ENCODE measurements at places on chromosomes 11 and 22.
A peak's percentile ranks its signal among the peaks of the same experiment; 100 is the strongest.

DNA sequence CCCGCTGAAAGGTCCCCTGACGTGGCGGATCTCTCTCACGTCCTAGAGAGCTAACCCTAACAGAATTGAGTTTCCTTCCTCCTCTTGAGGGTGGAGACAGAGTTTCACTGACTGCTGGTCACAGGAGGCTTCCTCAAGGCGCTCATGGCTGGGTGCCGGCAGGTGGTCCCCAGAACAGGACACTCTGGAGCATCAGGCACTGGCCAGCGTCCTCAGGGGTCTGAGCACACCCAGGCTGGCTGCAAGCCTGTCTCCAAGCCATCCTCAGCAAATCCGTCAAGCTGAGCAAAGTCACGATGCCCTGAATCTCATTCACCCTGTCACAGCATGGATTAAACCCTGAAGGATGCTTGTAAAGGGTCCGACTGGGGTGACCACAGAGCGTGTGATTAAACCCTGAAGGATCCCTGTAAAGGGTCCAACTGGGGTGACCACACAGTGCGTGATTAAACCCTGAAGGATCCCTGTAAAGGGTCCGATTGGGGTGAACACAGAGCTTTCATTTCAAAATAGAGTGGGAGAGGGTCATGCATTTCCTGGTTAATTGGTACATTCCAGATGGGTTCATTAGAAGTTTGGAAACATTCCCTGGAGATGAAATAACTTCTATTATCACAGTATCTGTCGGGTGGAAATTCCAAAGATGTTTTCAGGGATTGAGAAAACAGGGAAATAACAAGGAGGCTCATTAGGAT is 473.0 kb downstream of the BRD1 start:
- no peak for DNase-seq

DNA sequence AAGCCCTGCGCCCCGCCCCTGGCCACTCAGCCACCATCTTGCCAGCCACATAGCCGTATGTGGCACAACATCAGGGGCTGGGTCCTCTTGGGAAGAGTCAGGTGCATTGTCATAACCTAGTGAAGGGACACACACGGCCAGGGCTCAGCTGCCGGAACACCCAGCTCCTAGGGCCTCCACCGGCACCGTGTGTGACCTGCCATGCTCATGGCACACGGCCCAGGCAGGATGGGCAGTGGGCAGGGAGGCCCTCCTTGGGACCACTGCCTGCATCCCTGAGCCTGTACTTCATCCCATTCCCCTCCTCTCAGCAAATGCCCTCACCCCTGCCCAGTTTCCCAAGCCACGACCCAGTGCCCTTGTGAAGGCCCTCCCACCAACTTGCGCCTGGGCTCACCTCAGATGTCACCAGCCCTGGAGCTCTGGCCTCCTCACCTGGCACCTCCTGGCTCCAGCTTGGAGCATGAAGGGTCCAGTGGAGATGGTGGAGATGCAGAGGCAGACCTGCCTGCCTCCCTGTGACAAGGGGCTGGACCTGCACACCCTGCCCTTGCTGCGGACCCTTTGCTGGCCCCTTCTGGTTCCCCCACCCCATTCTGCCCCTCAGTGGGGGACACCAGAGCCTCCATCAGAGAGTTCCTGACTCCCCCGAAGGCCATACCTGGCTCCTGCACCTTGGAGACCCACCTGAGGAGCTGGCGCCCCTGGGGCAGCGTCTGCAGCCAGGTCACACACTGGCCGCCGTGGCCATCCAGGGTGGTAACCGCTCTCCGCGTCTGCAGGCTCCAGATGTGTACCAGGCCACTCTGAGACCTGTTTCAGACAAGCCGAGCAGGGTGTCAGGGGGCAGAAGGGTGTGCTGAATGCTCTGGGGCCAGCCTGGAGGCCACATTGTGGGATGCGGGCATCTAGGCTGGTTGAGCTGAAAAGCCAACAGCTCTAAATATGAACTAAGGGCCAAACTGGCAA is 34.5 kb downstream of the GNB1L start:
- no peak for DNase-seq

DNA sequence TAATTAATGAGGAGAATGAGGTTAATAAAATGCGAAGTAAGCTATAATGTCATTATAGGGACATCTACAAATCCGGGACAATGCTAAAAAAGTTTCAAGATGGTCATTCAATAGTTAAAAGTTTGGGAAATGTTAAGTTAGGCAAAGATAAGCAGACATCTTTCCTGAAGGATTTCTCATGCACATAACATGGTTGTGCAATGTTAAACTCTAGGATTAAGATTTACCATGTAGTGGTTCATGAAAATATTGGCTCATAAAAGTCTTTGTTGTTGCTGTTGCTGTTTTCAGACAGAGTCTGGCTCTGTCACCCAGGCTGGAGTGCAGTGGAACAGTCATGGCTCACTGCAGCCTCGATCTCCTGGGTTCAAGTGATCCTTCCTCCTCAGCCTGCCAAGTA is 751.5 kb upstream of the CCDC179 start:
- no peak for DNase-seq

GRCh38 chr11:57323167-57323854 is 1.4 kb downstream of the TNKS1BP1 start:
- DNase-seq = peak; percentile 32

DNA sequence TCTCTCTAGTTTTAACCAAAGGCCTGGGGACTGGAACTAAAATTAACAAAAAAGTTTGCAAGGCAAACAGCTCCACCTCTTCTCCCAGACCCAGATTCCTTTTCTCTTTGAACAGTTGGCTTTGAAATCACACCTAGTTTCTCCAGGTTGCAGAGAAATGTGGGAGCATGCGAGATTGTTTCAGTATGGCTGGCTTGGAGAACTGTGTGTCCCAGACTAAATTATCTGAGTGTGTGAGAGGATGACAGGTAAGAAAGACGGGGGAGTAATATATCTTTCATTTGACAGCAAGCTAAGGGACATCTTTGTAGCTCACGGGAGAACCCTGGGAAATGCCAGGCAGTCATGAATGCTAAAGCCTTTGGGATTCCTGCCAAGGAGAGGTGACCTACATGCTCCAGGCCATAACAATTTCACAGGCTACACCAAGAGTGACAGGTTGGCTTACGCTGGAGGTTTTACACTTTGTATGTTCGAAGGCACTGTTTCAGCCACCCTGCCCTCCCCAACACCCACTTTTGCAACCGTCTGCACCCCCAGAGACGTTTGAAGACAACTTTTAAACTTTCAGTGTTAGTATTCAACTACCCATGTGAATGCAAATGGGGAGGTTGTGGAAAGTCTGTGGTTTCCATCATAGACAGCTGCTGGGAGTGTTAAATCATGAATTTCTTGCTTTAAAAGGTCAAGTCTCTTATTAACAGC is 109.3 kb upstream of the SNX19 start:
- DNase-seq = peak; percentile 16

- no peak for DNase-seq
These were observed 159.3 kb downstream of the MN1 start for GRCh38 chr22:27642104-27642800.

DNA sequence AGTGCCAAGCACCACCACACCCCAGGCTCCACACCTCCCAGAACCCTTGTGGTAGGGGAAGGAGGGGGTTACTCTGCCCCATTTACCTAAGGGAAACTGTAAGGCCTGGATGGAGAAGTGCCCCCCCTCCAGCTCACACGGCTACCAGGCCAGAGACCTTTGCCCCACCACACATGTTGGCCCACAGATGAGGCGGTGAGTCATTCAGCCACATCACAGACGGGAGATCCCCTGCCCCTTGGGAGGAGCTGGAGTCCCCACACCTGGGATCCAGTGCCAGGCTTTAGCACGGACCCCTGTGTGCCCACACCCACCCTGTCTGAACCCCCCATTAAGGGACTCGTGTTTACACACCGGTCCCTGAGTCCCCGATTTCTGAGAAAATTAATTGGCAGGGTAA is 24.9 kb downstream of the CDKN1C start:
- DNase-seq = no peak

DNA sequence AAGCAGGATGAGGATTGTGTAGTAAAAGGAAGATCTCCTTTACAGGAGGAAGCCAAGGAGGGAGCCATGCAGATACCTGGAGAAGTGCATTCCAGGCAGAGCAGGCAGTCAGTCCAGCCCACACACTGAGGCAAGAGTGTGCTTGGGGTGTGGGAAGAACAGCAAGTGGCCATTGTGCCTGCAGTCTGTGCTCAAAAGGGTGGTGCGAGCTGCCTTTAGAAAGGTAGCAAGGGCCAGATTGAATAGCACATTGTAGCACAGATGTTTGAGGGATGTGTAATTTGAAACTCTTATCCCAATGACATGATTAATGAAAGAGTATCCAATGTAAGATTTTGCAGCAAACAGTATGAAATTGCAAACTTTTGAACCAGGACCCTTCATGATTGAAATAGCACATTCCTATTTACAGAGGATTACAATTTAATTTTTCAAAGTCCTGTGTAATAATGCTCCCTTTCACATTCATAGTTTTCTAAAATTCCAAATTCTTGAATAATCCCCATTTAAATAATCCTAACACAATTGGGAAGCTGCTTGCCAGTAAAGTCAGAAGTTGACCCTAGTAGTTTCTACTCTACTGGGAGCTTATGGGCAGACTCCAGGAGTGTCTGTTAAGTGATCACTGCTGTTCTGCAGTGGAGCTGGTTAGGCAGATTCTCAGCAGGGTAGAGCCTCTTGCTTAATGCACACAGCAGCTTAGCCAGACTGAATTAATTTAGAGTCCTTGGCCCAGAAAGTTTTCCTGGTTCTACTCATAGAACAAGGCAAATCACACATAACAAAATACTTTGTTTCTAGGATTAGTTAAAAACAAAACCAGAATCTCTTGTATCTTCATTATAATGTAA is 78.1 kb downstream of the CYB5R2 start:
- no peak for DNase-seq

DNA sequence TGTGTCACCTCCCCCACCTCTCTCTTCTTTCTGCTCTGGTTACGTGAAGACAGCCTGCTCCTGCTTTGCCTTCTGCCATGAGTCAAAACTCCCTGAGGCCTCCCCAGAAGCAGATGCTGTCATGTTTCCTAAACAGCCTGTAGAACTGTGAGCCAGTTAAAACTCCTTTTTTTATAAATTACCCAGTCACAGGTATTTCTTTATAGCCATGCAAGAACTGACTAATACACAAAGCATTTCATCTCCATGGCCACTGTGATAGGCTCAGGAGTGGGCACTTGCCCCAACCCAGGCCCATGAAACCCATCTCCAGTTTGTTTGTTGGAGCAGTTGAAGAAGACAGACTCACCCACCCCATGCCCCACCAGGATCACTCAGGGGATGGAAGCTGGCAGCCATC is 253.3 kb upstream of the ISX start:
- DNase-seq = no peak

- DNase-seq = no peak
These were observed 62.7 kb downstream of the DBX1 start for GRCh38 chr11:20097319-20098221.

GRCh38 chr11:104925850-104926249 is 27.6 kb upstream of the CASP12 start:
- DNase-seq = no peak

DNA sequence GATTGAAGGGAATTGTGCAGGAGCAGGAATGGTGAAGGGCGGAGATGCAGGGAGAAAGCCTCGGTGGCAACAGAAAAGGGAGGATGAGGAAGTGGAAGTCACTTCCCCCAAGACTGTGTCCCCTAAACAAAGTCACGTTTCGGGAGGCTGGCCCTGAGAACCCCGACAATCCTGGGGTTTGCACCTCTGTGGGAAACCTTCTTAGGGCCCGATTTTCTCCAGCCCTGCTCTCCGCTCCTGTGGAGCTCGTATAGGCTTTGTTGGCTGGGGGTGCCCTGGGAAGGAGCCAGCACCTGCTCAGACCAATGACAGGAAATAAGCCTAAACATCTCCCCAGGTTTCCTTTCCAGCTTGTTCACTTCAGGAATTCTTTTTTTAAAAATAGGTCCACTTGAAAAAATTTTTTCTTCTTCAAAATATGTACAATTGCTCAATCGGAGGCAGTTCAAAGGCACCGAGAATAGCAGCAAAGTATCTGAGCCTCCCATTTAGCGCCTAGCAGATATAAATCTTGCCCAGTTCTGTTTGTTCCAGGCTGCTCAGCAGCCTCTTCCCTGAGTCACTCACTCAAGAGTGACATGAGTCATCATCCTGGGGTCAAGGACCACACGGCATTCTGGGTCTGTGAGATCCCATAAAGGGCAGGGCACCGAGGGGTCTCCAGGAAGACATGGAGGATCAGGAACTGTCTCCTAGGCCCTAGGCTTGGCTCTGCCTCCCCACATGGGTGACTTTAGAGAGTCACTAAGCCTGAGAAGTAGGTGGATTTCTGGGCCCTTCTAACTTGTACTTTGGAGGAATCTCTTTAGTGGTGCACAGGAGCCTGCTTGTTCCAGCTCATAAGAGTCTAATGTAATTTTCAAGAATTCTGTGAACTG is 34.0 kb downstream of the IRAG1 start:
- DNase-seq = no peak

- no peak for DNase-seq
These were observed 2.9 kb upstream of the CYP2R1 start for GRCh38 chr11:14894657-14895598.

DNA sequence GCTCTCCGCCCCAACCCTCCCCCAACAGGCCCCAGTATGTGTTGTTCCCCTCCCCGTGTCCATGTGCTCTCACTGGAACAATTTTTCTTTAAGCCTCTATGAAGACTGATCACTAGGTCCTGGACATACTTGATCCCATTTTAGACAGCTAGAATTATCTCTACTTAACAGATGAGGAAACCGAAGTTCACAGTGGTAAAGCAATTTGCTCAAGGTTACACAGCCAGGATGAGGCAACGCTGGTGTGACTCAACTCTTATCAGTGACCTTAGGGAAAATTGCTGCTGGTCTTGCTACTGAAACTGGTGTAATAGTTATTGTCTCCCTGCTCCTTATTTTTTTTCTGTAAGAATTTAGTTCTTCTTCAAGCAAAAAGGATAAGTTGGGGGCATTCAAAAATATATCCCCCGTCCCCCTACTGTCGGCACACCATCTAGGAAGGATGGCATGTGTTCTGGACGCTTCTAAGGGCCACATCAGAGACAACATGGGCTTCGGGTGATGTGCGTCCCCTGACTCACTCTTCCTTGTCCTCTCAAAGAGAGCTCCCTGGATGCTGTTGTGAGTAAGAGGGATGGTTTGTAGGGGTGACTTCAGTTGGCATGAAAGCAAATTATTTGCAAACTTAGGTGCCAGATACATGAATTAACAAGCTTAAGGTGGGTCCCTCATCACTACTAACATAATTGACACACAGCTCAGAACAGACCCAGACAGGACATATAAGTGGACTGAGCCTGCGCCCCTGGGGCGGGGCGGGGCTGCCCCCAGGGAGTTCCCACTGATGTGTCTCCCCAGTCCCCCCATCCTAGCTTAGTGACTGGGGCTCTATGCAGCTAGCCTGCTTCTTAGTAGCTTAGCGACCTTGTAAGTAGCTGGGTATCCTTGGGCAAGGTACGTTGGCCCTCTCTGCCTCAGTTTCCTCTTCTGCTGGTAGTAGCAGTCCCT is 23.6 kb upstream of the ALX4 start:
- DNase-seq = no peak

GRCh38 chr11:4983841-4984240 is 10.8 kb upstream of the OR51L1 start:
- peak; percentile 37 for DNase-seq

- no peak for DNase-seq
These were observed 109.2 kb downstream of the FAM76B start for GRCh38 chr11:95680169-95680929.

- no peak for DNase-seq
These were observed 13.3 kb downstream of the FAM83F start for GRCh38 chr22:40007853-40008710.

- no peak for DNase-seq
These were observed 33.4 kb downstream of the SCGB1A1 start for GRCh38 chr11:62452261-62452660.

- DNase-seq = peak; percentile 62
These were observed 1.5 kb downstream of the ADAMTS8 start for GRCh38 chr11:130426837-130427341.
